Islet precursor cell (in vitro differentiated cells): ENCODE measurements at places on chromosomes 13 and 19.

- DNase-seq, result no peak
Observed at GRCh38 chr13:50153401-50153800, 138.2 kb downstream of the KCNRG start.

DNA sequence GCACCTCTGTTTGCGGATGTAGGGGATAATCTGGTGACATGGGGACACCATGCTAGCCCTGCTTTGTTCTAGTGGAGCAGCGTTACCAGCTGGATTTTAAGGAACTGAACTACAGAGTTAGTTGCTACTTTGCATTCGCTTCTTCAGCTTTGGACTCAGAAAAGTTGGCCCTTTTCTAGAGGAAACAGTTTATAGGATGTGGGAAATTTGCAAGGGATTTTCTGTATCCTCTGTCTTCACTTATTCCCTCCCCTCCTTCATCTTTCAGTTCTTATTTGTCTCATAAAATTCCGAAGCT lies 2.1 kb downstream of the GATAD2A start:
- no peak for DNase-seq

- no peak for DNase-seq
Observed at GRCh38 chr19:11639245-11639601, 41.9 kb downstream of the ZNF627 start.

- DNase-seq, result peak; percentile 49
Observed at GRCh38 chr13:80924596-80924995, 583.7 kb upstream of the SPRY2 start.

DNA sequence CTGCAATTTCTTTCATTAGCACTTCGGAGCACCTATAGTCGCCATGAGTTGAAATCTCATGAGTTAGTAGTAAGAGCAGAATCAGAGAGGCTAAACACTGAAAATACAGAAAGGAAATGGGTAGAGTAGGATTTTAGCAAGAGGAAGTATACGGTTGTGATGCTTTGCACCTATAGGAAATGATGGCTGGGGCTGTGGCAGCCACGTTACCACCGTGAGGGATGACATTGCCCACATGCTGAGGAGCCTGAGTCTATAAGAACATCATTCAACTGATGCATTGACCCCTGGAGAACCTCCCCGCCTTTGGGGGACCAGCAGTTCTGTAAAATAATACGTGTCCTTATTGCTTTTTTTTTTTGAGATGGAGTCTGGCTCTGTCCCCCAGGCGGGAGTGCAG lies 20.4 kb downstream of the FAM187B start:
- DNase-seq, result no peak

- DNase-seq, result no peak
Observed at GRCh38 chr13:43424412-43424811, 362.4 kb downstream of the ENOX1 start.
